ENCODE measurements at places on chromosomes 12 and 14. TPM values are rescaled to one million over a fixed set of nuclear protein-coding genes. Genes with fewer than 3 reads are reported as not detected.

MYF6 gene
- total RNA-seq = not detected

YBX3 gene
- 198 TPM for total RNA-seq

ESRRB gene
- 0.17 TPM for total RNA-seq

GLT1D1 gene
- total RNA-seq = 2.0 TPM

KCNH3 gene
- 1.6 TPM for total RNA-seq

- no peak overlapping the region for H3K4me3 ChIP-seq
- H3K27me3 ChIP-seq = no peaks in the 10 kb centered on the region
- DNase-seq = no peak
- no peak overlapping the region for H3K27ac ChIP-seq
Measured at GRCh38 chr12:58961166-58961565, 40.9 kb upstream of the LRIG3 start.

GRCh38 chr14:91113829-91114078, at the start of gene DGLUCY:
TSS of gene DGLUCY (plus strand) at chr14:91114073. CDS start at chr14:91160295, 46,222 bp downstream.
- H3K4me3 ChIP-seq = peak within 1 kb of the TSS; percentile 95
- H3K36me3 ChIP-seq = peaks cover 22% of the 10 kb centered on the region
- H3K27ac ChIP-seq = peak within 1 kb of the TSS; percentile 94
- H3K27me3 ChIP-seq = no peaks in the 10 kb centered on the region

GRCh38 chr12:68755536-68756243, 9.7 kb downstream of the SLC35E3 start:
- no peak overlapping the region for H3K27ac ChIP-seq
- no peak overlapping the region for H3K4me3 ChIP-seq
- H3K27me3 ChIP-seq = no peaks in the 10 kb centered on the region
- H3K36me3 ChIP-seq = peaks cover 38% of the 10 kb centered on the region
- DNase-seq = no peak

DNA sequence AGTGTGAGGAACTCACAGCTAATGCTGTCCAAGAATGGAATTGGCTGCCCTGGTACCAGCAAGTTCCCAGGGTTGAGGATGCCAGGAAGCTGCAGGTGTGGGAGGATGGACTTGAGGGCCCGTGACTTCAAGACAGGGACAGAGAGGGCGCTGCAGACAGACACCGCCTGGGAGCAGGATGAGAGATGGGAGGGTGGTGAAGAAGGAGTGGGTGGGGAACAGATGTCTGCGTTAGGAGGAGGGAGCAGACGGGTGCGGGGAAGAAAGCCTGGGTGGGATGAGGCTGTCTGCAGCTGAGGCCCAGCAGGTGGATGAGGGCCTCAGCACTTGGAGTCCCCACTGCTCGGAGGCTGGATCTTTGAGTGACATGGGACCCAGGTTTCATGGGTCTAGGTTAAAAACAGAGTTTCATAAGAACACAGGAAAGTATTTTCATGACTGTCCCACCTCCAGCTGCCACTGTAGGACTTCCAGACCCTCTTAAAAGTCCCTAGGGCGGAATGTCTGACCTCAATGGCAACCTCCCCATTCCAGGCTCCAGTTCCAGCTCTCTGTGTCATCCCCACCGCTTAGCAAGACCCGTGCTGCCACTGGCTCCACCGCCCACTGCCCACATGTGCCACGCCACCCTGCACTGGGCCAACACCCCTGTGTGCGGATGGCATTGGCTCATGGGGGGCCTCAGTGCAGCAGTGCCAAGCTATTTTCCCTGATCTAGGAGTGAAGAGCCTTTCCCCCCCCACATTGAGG, 70.3 kb upstream of the SCN8A start:
- H3K36me3 ChIP-seq = no peaks in the 10 kb centered on the region
- H3K4me1 ChIP-seq = no peaks in the 10 kb centered on the region
- no peak overlapping the region for H3K4me3 ChIP-seq

GRCh38 chr12:57940052-57940914, 1.1 kb upstream of the ATP23 start:
- peak overlapping the region; percentile 95 for H3K27ac ChIP-seq
- DNase-seq = no peak
- H3K4me1 ChIP-seq = peaks cover 56% of the 10 kb centered on the region
- H3K27me3 ChIP-seq = no peaks in the 10 kb centered on the region
- H3K36me3 ChIP-seq = peaks cover 1% of the 10 kb centered on the region
- peak overlapping the region; percentile 89 for H3K4me3 ChIP-seq

DNA sequence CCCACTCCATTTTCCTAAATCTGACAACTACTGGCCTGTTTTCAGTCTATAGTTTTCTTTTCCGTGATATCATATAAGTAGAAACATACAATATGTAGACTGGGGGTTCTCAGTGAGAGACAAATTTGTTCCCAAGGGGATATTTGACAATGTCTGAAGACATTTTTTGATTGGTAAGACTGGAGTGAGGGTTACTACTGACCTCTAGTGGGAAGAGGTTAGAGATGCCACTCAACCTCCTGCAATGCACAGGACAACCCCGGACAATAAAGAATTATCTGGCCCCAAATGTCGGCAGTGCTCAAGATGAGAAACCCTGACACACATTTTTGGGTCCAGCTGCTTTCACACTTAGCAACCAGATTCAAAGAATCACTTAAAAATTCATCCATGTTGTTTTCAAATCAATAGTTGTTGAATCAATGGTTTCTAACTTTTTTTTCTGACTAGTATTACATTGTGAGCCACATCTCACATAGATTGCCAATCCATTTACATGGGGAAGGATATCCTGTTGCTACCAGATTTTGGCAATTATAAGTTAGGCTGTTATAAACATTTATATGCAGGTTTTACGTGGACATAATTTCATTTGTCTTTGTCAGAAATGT, 307.1 kb downstream of the RPL10L start:
- no peaks in the 10 kb centered on the region for H3K36me3 ChIP-seq
- no peaks in the 10 kb centered on the region for H3K27me3 ChIP-seq
- H3K4me1 ChIP-seq = no peaks in the 10 kb centered on the region
- DNase-seq = no peak
- H3K4me3 ChIP-seq = no peak overlapping the region
- no peak overlapping the region for H3K27ac ChIP-seq

GRCh38 chr12:42780671-42781070, 191.1 kb upstream of the PRICKLE1 start:
- no peak overlapping the region for H3K27ac ChIP-seq
- DNase-seq = no peak
- H3K4me3 ChIP-seq = no peak overlapping the region
- no peaks in the 10 kb centered on the region for H3K27me3 ChIP-seq

DNA sequence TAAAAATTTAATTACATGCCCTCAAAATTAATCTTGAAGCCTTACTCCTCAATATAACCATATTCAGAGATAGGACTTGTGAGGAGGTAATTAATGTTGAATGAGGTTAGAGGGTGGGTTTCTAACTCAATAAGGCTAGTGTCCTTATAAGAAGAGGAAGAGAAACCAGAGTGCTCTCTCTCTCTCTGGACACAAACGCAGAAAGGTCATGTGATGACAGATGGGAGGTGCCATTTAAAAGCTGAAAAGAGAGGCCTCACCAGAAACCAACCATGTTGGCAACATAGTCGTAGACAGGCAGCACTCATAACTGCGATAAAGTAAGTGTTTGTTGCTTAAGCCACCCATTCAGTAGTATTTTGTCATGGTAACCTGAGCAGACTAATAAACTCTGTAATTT, 378.5 kb upstream of the LMO3 start:
- H3K36me3 ChIP-seq = no peaks in the 10 kb centered on the region
- DNase-seq = no peak
- H3K4me3 ChIP-seq = no peak overlapping the region
- H3K4me1 ChIP-seq = no peaks in the 10 kb centered on the region

DNA sequence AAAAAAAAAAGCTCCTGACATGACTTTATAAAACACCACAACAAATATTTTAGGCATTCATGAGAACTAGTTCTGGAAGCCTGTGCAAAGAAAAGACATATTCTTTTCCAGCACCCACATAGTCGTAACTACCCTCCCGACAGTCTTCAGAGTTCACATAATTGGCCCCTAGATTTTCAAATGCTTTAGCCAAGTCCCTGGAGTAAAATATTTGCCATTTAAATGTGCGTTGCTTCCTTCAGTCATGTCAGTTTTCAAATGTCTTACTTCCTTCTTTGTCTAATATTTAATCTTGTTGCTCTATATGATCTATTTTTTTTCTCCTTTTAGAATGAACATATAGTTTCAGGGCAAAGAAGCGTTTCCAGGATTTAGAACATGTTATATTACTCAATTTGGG, 66.8 kb upstream of the KRAS start:
- peaks cover 10% of the 10 kb centered on the region for H3K27me3 ChIP-seq
- H3K36me3 ChIP-seq = no peaks in the 10 kb centered on the region
- H3K4me3 ChIP-seq = no peak overlapping the region
- DNase-seq = no peak

DNA sequence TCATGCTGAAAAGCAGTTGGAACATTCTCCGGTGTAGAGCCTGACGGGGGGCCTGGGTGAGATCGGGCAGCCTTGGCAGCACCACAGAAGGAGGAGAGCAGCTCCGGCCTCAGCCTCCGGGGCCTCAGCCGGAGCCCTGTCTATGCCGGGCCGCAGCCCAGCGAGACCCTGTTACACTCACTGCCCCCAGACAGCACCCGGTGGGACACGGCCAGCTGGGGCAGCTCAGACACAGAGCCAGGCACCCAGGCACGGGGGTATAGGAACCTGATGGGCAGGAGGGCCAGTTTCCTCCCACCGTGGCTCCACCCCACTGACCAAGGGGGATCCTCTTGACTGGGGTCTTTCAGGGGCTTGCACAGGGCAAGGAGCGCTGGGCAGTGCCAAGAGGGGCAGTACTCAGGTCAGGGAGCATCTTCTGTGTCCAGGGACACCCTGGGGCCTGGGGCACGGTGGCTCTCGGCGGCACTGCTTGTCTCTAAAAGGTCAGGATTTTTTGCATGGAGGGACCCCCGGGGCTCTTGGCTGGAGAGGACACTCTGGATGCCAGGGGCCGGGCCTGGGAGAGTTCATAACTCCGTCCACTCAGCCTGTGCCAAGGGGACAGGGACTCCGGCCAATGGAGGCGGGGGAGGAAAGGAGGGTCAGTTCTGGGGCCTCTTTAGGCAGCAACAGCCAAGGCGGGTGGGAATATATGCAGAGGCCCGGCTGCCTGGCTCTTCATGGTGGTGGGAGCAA, 9.4 kb downstream of the INF2 start:
- H3K27me3 ChIP-seq = no peaks in the 10 kb centered on the region
- no peak overlapping the region for H3K27ac ChIP-seq
- no peak for DNase-seq
- no peak overlapping the region for H3K4me3 ChIP-seq

DNA sequence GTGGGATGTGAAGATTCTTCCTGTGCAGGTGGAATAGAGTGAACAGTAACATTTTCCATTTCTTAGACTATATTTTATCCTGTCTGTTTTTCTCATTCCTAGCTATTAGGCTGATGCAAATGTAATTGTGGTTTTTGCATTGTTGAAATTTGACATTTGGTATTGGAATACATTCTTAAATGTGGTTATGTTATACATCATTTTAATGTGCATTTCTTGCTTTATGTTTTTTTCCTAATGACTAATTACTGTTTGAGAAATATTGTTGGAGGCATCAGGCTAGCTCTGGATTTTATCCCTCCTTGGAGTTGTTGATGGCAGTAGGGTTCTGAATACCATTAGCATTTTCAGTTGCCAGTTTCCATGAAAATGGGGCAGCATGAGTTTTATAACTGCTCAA, 75.9 kb upstream of the GNG2 start:
- H3K36me3 ChIP-seq = peaks cover 3% of the 10 kb centered on the region
- DNase-seq = no peak
- peaks cover 24% of the 10 kb centered on the region for H3K27me3 ChIP-seq
- peaks cover 9% of the 10 kb centered on the region for H3K4me1 ChIP-seq
- H3K27ac ChIP-seq = no peak overlapping the region
- no peak overlapping the region for H3K4me3 ChIP-seq
